ENCODE measurements at places on chromosomes 12 and 14. TPM values are rescaled to one million over a fixed set of nuclear protein-coding genes. Genes with fewer than 3 reads are reported as not detected.

The WNK1 gene
- 215 TPM for total RNA-seq

The SCNN1A gene
- 199 TPM for total RNA-seq

The DNAJC22 gene
- 0.67 TPM for total RNA-seq

DNA sequence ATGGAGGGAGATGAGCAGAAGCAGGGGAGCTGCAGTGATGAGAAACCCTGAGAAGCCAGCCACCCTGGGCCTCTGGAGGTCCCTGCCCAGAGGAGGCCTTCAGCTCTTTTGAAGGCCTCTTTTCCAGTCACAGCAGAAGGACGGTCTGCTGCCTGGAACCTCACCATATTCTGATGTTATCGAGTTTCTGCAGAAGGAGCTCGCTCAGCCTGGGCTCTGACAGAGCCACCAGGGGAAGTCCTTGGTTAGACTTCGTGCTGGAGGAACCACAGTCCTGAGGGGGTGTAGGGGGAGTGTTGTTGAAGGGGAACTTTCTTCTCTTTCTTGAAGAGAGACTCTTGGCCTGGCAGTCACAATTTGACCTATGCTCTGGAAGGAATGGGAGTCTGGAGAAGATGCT, 25.1 kb upstream of the BATF start:
- no peaks in the 10 kb centered on the region for H3K36me3 ChIP-seq
- no peak overlapping the region for H3K27ac ChIP-seq
- H3K27me3 ChIP-seq: no peaks in the 10 kb centered on the region
- no peak for DNase-seq

DNA sequence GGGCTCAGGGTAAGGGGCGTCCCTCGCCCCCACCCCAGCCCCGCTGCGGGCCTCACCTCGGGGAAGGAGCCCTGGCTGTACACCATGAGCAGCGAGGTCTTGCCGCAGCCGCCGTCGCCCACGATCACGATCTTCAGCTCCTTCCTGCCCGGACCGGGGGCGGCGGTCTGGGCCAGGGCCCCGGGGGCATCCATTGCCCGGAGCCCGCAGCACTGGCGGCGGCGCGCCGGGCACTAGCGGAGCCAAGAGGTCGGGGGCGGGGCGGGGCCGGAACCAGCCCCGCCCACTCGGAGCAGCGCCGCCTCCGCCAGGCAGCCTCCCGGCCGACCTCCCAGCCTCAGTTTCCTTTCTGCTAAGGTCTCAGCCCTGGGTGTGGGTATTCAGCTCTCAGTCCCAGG, at the start of gene RHOF:
Gene RHOF, minus strand, starts transcription at position 249 of the 398 bp plus-strand sequence. Its CDS starts 55 bp downstream, at position 194.
- DNase-seq: peak; percentile 86
- peak within 1 kb of the TSS; percentile 80 for H3K27ac ChIP-seq
- no peaks in the 10 kb centered on the region for H3K27me3 ChIP-seq
- peaks cover 17% of the 10 kb centered on the region for H3K36me3 ChIP-seq
- H3K4me1 ChIP-seq: peaks cover 86% of the 10 kb centered on the region

- DNase-seq: no peak
- no peaks in the 10 kb centered on the region for H3K36me3 ChIP-seq
- H3K4me3 ChIP-seq: no peak overlapping the region
- H3K27ac ChIP-seq: no peak overlapping the region
These were observed 185.1 kb upstream of the C14orf180 start for GRCh38 chr14:104394409-104394851.

DNA sequence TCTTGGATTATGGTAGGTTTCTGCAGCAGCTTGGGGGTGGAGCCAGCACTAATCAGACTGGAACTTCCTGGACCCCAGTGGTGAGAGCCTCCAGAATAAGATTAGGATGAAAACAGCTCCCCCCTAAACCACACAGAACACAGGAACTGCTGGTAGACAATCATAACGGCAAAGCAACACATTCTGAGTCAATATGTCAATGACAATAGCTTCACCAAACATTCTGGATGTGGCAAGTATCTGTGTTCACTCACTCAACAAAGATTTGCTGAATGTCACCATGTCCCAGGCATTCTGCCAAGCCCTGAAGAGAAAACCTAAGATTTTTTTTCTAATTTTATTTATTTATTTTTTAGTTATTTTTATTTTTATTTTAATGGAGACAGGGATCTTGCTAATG, 65.2 kb downstream of the LRRC74A start:
- H3K4me1 ChIP-seq: no peaks in the 10 kb centered on the region
- no peaks in the 10 kb centered on the region for H3K27me3 ChIP-seq
- H3K4me3 ChIP-seq: no peak overlapping the region
- no peak overlapping the region for H3K27ac ChIP-seq
- no peaks in the 10 kb centered on the region for H3K36me3 ChIP-seq

DNA sequence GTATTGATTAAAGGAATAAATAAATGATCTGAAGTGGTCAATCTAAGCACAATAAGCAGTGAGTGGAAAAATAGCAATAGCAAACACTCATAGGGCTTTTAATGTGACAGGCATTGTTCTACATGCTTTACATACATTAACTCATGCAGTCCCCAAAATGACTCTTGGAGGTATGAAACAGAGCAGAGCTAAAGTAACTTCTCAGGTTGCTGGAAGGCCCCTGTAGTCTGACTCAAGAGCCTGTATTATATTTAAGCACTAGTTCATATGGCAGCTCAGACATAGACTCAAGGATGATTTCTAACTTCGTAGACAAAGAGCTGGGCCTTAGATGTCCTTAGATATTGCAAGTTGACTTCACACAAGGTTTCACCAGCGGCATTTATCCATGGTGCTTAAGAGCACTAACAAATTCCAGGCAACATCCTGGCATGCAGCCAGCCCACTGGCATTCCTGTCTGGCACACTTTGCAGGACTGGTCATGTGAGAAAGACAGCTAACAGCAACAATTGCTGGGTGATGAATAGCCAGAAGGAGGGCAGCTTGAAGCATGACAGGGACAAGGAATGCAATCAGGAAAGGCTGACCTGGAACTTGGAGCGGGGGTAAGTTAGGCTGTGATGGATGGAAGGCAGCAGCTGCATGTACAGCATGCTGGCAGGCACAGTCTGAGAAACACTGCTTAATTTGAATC, 22.9 kb upstream of the KTN1 start:
- H3K27me3 ChIP-seq: no peaks in the 10 kb centered on the region
- DNase-seq: peak; percentile 86
- peaks cover 9% of the 10 kb centered on the region for H3K4me1 ChIP-seq
- H3K4me3 ChIP-seq: no peak overlapping the region
- H3K36me3 ChIP-seq: no peaks in the 10 kb centered on the region
- no peak overlapping the region for H3K27ac ChIP-seq

DNA sequence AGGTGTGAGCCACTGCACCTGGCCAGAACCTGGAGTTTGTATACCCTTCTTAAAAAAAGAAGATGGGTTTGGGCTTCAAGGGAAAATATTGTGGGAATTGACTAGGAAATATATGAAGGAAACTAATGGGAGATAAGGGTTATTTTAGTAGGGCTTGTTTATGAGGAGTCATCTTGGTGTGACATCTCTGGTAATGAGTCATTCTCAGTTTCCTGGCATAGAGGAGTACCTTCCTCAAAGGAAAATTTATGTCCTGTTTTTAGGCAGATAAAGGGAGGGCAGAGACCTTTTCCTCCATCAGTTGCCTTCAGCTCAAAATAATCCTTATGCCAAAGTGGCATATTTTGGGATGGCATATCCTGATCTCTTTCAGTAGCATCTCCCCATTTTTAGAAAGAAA, 30.6 kb upstream of the NFKBIA start:
- H3K27ac ChIP-seq: no peak overlapping the region
- DNase-seq: no peak
- no peaks in the 10 kb centered on the region for H3K4me1 ChIP-seq
- H3K27me3 ChIP-seq: no peaks in the 10 kb centered on the region

DNA sequence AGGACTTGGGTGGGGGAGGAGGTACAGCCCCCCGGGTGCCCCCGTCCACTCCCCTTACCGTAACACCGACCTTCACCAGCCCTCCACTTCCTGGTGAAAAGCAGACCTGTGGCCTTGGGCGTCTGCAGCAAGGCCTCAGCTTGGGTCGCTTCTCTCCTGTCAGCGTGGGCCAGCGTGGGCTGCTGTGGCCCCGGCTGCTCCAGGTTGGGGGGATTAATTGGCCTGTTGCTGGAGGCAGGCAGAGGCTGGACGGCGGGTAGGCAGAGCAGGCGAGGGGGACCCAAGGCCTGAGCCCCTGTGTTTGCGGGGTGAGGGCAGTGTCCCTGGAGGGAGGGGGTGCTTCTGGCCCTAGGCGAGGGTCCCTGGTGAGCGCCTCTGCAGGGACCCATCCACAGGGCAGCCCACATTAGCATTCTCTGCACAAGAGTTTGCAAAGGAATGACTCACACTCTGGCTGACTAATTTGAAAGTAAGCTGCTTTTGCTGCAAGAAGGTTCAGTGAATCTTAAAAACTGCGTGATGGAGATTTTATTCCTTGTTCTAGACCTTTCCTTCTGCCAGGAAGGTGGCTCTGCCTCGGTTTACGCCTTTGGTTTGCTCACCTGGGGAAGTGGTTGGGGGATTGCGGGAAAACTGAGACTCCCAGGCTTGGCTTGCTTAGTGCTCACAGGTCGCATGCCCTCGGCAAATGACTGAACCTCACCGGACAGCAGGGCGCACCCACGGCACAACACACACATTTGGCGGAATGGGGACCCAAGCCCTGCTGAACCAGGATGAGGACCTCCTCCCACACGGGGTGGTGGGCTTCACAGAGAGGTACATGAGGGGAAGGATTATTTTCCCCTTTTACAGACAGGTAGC, 37.9 kb upstream of the DLK1 start:
- no peak for DNase-seq
- H3K4me3 ChIP-seq: no peak overlapping the region
- no peak overlapping the region for H3K27ac ChIP-seq
- peaks cover 5% of the 10 kb centered on the region for H3K27me3 ChIP-seq

DNA sequence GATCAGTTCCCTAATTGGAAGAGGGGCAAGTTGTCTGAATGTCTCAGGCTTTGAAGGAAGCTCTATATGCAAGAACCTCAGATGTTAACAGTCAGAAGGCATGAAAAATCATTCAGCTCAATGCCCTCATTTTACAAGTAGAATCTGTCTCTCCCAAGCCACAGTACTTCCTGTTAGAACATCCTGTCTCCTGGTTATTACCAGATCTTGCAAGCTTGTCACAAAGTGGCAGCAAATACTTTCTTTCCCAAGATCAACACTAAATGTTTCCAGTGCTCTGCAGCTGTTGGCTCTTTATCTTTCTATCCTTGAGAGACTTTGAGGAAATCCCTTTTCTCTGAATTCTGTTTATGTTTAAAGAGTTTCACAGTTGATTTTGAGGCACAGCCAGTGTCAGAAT, 235.5 kb downstream of the AKAP6 start:
- H3K27me3 ChIP-seq: no peaks in the 10 kb centered on the region
- H3K36me3 ChIP-seq: no peaks in the 10 kb centered on the region
